ENCODE measurements at places on chromosomes 5 and 9.

GRCh38 chr5:101517795-101518194, 614.7 kb upstream of the ST8SIA4 start:
- DNase-seq, result no peak

GRCh38 chr9:80649001-80649420, 1040.3 kb downstream of the TLE1 start:
- DNase-seq, result no peak

- DNase-seq, result no peak
These were observed 47.7 kb downstream of the CNTRL start for GRCh38 chr9:121122246-121123032.

GRCh38 chr9:4290427-4290837, 9.4 kb downstream of the GLIS3 start:
- DNase-seq, result no peak

- no peak for DNase-seq
These were observed 1.5 kb downstream of the CDC42SE2 start for GRCh38 chr5:131265311-131265803.

DNA sequence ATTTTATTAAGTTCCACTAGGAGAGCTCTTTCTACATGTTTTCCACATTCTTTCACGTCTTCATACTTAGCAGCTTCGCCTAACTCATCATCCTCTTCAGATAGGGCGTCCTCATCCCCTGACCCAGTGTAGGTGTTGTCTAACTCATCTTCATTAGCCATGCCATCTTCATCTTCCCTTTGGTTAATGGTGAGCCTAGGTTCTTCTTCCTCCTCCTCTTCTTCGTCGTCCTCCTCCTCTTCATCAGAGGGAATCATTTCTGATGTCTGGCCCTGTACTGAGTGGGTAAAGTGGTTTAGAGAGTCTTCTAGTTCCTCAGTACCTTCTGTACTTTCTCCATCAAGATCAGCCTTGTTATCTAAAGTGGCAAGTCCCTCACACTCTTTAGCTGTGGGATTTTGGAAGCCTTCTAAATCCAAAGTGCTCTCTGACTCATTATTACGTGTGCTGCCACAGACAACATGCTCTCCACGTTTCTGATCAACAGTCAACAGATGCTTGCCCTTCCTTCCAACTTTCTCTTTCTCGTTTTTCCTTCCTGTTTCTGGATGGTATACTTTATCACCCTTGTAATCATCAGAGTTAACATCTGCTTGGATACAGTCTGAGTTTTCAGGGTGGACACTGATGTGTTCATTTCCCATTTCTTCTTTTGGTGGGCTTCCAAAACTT, 31.1 kb downstream of the TUT7 start:
- no peak for DNase-seq

DNA sequence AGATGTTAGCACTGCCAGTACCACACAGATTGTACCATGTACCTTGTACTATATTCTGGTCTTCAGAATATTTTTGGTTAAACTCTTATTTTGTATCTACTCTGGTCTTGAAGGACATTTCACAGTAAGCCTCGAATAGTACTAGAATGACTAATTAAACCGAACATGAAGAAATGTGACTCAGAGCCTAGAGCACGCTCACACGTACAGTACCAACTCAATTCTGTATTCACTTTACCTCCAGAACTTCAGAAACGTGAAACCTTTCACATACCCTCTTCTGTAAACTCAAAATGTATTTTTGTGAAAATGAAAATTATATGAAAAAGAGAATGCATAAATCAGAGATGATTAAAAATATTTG, 112.8 kb downstream of the MVB12B start:
- DNase-seq, result no peak

- no peak for DNase-seq
These were observed 120.4 kb downstream of the RAPGEF6 start for GRCh38 chr5:131514316-131515283.

DNA sequence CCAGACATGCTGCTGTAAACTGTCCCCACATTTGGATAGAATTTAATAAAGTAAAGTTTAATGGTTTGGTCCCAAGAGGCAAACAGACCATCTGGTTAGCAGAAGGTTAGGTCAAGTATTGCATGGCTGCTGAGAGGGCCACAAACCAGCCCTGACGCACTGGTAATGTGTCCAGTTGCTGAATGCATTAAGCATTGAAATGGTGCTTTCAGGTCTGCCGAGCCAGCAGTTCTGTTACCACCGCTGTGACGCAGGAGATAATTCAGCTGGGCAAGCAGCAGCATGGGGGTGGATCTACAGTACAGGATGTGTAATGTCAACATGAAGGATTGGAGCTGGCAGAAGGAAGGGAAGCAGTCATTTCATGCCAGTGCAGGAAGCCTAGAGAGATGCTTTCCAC, 16.0 kb downstream of the ZNF462 start:
- no peak for DNase-seq

DNA sequence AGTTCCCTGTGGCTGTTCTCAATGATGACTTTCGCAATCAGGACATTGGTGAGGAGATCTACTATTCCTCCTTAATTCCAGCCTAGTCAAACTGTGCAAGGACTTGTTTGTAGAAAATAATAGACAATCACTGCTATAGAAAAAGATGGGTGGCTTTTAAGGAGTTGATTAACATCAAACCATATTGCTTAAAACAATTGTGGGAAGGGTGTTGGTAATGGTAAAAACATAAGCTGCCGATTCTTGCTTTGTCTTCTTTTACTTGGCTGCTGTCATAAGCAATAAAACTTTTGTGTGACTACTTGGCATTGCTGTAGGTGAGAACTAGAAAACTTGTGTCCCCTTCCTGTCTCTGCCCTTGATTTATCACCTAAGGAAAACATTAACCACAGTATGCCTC, 561.2 kb upstream of the SEMA6A start:
- DNase-seq, result no peak

DNA sequence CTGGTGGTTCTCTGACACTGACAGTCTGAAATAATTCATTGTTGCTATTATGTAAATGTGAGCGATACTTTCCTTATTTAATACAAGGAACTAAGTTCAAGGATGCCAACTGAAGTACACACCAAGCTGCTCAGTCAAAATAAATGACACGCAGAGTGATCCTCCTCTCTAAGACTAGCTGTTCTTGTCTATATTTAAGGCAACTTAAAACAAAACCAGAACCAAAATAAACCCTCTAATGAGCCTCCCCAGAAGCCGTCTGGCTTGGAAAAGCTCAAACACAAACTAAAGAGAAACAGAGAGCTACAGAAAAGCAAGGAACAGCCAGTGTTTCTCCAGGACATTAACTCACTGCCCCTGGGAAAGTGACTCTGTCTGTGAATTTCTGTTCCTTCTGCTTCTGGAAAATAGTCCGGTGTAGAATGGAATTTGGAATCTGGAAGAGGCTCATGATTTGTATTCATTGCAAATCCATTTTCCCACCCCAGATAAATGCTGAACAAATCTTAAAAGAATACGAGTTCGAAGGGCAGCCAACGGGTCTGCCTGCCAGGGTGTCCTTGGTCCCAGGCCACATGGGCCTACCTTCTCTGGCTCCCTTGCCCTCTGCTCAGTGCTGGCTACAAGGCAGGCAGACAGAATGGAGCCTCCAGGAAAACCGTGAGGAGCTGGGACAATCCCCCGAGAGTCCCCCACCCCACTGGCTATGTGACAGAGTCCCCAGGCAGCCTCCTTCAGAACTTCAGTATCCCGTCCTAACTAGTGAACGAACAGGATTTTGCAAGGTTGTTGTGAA, 14.8 kb downstream of the GGTA1 start:
- DNase-seq, result no peak

DNA sequence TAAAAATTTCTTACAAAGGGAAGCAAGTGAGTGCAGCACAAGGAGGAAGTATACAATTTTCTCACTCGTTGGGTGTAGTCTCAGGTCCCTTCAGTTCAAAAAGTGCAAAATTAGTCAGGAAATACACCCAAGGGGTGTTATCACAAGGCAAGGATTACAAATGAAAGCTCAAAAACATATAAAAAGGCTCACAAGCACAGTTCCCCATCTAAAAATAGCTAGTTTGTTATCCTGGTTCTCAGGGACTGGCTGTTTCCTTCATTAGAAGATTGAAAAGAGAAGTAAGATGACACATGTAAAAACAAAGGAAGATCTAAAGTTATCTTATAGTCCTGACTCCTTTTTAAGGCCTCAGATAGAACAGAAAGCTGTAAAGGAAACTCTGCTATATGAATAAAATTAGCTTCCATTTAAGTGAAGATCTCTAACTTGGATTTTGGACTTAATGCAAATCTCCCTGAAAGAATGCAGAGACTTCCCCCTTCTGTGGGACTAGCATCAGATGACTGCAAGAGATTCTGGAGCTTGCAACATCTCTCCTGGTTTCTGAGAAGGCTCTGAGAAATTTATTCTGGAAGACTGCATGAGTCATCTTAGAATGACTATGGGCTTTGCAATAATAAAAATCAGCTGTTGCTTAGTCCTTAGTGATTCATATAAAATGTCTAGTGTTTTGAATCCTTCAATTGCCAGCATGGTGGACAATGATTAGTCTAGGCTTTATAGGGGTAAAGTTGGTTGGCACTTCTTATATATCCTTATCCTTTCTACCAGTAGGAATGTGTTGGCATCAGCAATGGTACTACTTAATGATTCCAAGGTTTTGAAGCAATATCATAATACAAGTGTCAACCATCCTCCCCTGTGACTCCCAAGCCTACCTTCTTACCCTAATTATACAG, 25.4 kb downstream of the DAB2 start:
- no peak for DNase-seq

DNA sequence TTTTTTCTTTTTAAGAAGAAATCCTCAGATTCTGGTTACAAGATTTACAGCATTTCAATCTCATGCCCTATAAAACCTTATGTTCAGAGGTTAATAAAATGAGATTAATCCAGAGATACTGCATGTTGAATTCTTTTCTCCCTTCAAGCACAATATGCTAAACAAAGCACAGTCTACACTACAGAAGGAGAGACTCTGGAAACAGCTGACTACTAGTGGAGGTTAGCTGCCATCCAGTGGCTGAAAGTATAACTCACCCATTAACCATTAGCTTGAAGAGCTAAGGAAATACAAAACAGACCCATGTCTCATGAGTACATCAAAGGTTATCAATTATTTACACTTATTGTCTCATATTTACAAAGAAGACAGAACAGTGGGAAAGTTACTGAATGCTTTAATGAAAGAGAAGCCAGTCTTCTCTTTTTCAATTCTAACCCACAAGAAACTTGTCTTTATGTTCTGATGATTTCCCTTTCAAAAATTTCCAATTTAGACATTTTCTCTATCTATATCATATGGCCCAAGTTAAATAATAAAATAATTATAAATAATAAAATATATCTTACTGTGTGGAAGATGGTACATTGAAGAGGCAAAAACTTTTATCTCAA, 12.7 kb upstream of the DNAH5 start:
- no peak for DNase-seq

GRCh38 chr5:84014966-84015365, 294.3 kb upstream of the HAPLN1 start:
- DNase-seq, result no peak

GRCh38 chr9:70472268-70473249, 58.1 kb upstream of the KLF9 start:
- no peak for DNase-seq

DNA sequence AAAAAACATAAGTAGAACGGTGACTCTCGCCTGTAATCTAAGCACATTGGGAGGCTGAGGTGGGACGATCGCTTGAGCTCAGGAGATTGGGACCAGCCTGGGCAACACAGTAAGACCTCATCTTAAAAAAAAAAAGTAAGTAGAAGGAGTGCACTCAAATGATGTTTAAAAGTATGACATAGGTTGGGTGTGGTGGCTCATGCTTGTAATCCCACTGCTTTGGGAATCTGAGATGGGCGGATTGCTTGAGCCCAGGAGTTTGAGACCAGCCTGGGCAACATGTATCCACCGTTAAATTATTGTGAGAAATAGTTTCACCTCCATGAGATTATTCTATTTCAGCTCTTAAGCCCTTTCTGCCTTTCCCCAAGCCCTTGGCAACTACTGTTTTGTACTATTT, 11.2 kb downstream of the DENND4C start:
- DNase-seq, result no peak

DNA sequence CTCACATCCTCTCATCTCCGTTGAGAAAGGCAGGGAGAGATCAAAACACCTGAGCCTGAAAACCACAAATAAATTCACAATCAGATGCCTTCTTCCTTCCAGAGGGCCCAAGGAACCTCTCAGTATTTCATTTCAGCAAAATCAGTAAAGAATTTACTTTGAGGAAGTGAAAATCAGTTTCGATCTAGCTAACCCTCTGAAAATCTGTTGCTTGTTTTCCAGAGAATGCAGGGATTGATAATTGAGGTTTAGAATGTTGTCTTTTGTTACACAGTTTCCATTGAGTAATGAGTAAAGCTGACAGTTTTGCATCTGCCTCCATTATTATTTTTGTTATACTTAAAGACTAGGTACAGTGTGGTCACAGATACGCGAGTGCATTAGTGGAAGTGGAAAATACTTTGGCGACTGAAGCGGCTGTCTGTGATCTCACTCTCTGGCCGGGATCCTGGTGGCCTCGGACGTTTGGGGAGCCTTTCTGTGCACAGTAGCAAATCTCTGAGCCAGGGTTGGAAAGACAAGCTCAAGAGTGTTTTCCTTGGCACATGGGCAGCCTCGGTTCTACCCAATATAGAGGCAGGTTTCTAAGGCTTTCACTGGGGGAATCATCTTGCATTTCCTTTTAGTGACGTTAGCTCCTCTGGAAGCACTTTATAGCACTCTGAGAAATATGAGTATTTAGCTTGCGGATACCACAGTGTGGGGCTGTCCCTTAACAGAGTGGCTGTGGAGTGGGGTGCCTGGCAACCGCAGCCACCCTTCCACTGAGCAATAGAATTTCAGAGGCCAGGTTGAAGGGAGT, 32.2 kb upstream of the ANGPTL2 start:
- DNase-seq, result no peak

- DNase-seq, result no peak
These were observed 20.2 kb downstream of the ASTN2 start for GRCh38 chr9:117394655-117395054.

DNA sequence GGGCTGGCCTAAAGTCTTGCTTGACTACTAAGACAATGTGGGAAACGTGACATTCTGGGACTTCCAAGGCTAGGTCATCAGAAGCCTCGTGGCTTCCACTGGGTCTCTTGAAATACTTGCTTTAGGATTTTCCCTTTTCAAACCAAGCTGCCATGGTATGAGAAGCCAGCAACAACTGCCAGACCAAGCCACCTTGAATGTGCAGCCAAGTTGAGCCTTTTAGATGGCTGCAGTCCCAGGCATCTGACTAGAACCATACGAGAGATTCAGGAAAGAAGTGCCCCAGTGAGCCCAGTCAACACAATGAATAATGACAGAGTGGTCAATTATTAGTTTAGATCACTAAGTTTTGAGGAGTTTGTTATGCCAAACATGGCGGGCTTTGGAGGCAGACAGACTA, 143.3 kb downstream of the SLF1 start:
- no peak for DNase-seq

DNA sequence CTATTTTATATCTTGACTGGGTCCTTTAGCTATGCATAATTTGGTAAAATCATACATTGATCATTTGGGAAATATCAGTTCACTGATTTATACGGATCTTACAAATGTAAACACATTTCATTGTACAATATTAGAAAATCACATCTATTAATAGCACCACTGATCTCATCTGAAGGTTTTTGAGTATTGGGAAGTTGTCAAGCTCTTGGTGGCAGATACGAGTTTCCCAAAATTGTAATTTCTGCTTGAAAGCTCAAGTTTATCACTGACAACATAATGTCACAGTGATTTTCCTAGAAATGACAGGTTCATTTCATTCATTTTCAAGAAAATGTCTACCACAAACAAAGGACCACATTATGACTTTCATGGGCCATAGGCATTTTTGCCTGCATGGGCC, 3.0 kb upstream of the MACROH2A1 start:
- no peak for DNase-seq

- no peak for DNase-seq
These were observed 286.1 kb downstream of the TRPM3 start for GRCh38 chr9:70835323-70835722.

All from stimulated activated CD8-positive, alpha-beta memory T cell treated with anti-CD3 and anti-CD28 coated beads, Interleukin-2, amount 100 ng/mL, for 1 hour (primary cell).